ENCODE measurements at places on chromosomes 12 and 14.
A peak's percentile ranks its signal among the peaks of the same experiment; 100 is the strongest.

DNA sequence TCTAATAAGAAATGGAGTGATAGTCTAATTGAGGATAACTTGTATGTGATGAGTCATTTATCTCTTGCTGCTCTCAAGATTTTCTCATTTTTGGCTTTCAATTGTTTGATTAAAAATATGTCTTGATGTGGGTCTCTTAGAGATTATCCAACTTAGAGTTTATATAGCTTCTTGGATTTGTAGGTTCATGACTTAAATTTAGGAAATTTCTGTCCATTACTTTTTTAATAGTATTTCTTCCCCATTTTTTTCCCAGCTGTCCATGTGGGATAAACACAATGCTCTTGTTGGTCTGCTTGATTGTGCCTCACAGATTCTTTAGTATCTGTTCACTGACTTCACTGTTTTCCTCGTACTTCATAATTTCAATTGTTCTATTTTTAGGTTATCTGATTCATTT is 7.5 kb downstream of the OR6C65 start:
- no peak for DNase-seq

DNA sequence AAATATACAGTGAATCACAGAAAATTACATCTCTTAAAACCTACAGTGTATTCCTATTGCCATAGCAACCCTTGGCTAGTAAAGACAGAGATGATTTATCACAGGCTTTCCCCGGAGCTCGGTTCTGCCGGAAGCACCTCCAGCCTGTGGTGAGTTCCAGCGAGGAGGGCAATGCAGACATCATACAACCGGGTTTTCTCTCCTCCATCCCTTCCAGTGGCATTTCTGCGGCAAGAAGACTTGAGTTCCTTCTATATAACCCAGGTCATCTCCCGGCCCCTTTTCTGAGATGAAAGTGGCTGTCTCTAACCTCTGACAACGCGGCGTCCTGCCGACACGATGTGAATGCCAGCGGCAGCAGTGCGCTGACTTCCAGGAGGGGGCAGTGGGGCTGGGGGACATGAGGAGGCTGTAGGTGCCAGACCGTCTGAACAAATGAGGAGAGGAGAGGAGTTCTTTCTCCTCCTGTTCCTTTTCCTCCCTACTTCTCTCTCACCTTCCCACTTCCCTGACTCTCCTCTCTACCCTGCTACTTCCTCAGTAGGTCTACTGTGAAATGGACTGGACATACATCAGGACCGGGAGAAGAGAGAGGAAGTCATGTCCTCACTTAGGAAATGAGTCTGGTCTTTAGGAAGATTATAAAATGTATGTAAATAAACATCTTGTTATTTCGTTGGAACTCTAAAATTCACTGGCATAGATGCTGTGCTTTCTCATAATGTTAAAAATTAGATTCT is 68.6 kb upstream of the MAX start:
- DNase-seq = peak; percentile 51

GRCh38 chr12:47317175-47317915 is 237.6 kb upstream of the AMIGO2 start:
- peak; percentile 48 for DNase-seq

GRCh38 chr12:107109726-107110719 is 16.7 kb upstream of the CRY1 start:
- no peak for DNase-seq

GRCh38 chr12:75977590-75977951 is 54.0 kb downstream of the PHLDA1 start:
- no peak for DNase-seq

DNA sequence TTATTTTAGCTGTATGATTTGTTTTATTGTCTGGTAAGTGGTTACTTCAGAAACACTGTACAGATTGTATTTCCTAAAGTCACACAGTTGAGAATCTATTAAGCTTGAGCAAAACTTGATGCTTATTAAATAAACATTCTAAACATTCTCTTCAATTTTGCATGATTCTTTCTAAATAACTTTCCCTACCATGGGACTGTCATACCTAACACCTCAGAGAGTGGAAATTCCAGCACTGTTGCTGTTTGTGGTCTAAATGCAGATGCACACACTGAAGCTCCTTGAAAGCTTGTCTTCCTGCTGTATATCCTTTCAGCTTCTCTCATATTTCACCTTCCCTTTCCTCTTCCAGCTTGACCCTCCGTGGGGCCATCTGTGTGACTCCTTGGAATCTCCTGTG is 392.0 kb downstream of the LRIG3 start:
- DNase-seq = no peak

DNA sequence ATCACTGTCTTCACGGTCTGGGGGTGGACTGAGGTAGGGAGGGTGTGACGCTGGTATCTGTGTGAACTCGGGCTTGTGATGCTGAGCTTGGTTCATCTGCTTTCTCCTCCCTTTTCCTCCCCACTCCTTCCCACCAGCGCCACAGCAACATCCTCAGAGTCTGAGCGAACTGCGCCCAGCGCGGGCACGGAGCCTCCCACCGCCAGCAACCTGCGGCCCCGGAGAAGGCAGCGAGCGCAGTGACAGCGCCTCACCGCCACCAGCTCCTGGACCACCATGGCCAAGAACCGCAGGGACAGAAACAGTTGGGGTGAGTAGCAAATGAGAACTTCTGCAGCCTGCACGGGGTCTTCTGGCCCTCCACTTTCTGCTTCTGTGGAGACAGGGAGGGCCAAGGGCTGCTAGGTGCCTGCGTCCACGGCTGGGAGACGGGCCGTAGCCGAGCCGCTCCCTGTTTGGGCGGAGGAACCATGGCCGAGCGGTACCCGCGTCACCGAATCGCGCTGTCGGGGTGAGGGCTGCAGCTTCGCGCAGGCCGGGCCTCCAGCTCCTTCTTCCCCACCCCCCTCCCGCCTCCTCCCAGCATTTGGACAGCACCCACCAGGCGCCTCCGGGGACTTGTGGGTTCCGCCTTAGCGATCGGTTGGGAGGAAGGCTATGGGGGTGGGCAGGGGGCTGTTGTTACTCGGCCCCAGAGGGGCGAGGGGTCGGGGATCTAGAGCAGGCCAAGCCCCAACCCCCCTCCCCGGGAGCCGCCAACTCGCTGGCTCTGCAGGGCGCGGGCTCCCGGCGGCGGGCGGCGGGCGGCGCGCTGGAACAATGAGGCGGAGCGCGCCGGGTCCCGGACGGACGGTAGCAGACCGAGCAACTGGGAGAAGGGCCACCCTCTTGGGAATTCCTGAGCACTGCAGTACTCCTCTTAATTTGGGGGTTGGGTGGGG is at the start of gene ATL1:
Gene ATL1, plus strand, starts transcription at position 156 of the 941 bp plus-strand sequence. Its CDS starts 121 bp downstream, at position 277.
- peak; percentile 26 for DNase-seq

DNA sequence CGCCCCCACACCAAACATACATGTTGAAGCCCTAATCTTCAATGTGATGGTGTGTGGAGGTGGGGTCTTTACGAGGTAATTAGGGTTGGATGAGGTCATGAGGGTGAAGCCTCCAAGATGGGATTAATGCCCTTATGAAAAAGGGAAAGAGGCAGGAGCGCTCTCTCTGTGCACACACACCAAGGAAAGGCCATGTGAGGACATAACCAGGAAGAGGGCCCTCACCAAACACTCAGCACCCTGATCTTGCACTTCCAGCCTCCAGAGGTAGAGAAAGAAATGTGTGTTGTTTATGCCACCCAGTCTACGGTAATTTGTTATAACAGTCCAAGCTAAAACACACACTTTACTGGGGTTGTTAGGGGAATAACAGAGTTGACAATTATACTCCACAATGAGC is 14.6 kb upstream of the PITPNM2 start:
- no peak for DNase-seq

- no peak for DNase-seq
These were observed 2.4 kb upstream of the JDP2 start for GRCh38 chr14:75425446-75425845.

DNA sequence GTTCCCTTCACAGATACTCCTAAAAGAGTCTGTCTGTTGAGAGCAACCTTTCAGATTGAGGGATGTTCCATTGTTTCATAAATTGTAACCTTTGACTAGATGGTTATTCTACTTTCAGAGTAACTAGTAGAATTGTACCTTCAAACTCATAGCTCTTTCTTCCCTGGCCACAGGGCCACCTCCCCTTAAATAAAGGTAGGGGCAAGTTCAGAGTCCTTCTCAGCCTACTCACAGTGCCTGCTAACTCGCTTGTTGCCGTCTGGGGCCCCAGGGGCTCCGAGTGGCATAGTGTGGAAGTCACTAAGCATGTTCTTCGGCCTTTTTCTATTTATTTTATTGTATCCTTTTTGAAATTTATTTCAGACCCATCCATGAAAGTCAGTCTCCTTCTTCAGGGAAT is 250.4 kb downstream of the ALX1 start:
- no peak for DNase-seq

DNA sequence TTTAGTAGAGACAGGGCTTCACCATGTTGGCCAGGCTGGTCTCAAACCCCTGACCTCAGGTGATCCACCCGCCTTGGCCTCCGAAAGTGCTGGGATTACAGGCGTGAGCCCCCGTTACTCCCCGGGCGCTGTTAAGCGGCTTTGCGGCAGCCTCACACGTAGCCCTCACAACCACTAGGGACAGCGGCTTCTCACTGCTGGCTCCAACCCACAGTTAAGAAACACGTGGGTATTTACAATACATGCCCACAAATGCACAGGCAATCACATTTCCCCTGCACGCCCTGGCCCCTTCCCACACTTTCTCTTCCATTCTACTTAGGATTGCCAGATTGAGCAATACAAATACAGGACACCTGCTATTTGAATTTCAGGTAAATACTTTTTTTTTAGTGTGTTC is 37.0 kb upstream of the EIF5 start:
- no peak for DNase-seq

- no peak for DNase-seq
These were observed 22.5 kb downstream of the SDS start for GRCh38 chr12:113381220-113381619.

- DNase-seq = no peak
These were observed 44.3 kb downstream of the SPRING1 start for GRCh38 chr12:116693286-116694227.

GRCh38 chr14:100645196-100645981 is 58.2 kb upstream of the BEGAIN start:
- DNase-seq = peak; percentile 87

- no peak for DNase-seq
These were observed 39.0 kb downstream of the ACTN1 start for GRCh38 chr14:68939893-68940613.

DNA sequence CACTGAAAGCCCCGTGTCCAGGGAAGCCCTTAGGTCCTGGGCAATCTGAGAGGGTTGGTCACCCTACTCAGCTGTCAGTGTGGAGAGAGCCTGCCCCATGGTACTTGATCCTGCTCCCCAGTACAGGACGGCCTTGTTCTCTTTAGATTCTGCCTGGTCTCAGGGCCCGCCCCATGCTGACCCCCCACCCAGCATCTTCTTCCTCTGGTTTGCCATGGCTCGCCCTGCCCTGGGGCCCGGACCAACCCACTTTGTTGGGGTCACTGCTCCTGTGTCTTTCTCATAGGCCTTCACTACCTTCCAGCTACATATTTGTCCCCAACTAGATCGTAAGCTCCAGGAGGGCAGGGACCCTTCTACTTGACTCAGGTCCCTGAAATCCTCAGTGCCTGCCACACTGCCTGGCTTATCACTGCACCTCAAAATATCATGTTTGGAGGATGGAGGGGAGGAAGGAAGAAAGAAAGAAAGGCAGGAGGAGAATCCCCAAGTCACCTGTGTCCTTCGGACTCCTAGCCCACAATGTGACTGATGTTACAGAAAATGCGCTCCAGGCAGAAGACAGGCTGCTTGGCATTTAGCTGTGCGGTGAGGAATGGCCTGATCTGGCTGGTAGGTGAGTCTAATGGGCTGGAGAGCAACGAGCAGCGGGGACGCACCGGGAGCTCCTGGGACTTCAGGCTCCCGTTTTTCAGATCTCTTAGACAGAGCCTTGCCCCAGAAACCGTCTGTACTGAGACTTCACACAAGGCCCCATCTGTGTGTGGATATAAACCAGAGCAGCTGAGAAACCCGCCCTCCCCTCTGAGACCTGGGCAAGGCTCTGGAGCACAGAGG is 66.1 kb downstream of the C14orf132 start:
- no peak for DNase-seq

DNA sequence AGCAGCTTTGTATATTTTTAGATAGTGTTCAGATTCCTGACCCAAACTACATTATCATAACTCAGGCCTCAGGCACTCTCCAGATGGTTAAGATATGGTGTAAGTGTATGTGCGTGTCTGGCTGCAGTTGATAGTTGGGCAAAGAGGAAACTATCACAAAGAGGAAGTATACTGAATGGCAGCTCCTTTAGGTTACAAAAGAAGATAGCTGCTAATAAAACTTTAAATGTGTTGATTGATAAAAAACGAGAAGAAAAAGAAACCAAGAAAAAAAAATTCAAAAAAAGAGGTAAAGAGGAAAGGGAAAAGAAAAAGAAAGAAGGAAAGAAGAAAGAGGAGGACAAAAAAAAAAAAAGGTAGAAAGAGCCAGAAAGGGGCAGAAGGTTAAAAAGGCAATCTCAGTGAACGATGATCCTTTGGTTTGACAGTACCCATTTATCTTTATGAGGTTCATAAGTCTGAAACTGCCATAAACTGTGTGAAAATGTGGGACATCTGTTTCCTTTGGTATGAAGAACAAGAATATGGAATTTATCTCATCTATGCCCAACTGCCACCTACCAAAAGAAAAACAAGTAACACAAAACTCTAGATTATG is 42.2 kb downstream of the TAOK3 start:
- DNase-seq = no peak

GRCh38 chr14:20247646-20248246 is 8.7 kb downstream of the OR11H4 start:
- peak; percentile 13 for DNase-seq

DNA sequence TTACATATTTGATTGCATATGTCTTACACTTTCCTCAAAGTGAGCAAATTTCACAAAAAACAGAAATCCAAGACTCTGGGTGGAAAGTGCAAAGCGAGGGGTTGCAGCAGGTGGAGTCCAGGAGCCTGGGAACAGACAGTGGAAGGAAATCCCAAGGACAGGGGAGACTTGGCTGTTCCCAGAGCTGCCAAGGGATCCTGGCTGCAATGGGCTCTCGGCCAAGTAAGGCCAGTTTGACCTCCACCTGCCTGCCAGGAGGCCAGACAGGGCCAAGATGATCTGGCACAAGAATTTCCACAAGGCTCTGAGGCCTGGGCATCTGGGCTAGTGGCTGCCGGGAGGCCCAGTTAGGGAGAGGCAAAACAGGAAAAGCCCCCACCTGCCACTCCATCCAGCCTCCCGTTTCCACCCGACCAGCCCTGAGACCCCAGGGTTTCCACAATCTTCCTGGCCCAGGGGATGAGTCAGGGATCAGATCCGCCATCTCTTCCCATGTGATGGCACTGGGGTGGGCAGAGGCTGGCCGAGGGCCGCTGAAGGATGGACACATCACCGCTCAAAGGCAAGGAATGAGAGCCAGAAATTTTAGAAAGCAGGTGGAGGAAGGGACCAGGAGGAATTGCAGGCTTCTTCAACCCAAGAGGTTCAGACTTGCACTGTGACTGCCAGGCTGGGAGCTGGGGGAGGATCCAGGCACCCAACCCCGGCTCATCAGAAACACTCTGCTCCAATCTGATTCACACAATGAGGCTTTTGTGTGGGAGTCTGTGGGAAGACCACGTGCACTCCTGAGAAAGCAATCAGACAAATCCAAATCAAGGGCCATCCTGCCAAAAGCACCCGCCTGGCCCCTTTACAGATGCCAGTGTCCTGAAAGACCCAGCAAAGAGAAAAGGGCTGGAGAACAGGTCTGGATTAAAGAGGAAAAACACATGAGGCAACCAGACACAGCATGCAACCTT is 16.3 kb downstream of the SCARB1 start:
- no peak for DNase-seq

- no peak for DNase-seq
These were observed 86.4 kb upstream of the RPH3A start for GRCh38 chr12:112705037-112705632.

Data from CD4-positive, alpha-beta T cell treated with Interleukin-10 for 1 hour (primary cell).